ENCODE measurements at places on chromosomes 3 and 15.

DNA sequence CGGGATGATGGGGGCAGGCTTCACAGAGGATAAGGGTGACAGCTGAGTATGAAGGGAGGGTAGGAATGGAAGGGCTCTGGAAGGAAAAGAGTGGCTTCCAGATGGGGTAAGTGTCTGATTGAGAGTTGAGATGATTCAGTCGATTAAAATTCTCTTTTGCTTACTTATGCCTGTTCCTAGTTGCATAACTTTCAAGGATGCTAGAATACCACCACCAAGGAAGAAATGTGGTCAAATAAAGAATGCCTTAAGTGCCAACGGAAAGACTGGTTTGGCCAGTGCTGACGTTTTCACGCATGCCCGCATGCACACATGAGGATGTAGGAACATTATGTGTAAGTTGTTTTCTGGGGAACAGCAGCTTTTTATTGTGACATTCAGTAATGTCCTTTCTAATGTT, 263.4 kb upstream of the WNT5A start:
- no peak for DNase-seq

- DNase-seq: no peak
Observed at GRCh38 chr3:169663951-169664820, 674 bp upstream of the MECOM start.

GRCh38 chr3:104582092-104582491, 784.6 kb upstream of the ALCAM start:
- no peak for DNase-seq

GRCh38 chr3:196246612-196247308, 30.4 kb downstream of the SLC51A start:
- no peak for DNase-seq

- DNase-seq: no peak
Observed at GRCh38 chr3:194180570-194180969, 44.6 kb downstream of the HES1 start.

- DNase-seq: no peak
Observed at GRCh38 chr3:181955566-181955965, 243.8 kb downstream of the SOX2 start.

GRCh38 chr3:146246526-146246925, 4.4 kb downstream of the PLSCR4 start:
- no peak for DNase-seq

DNA sequence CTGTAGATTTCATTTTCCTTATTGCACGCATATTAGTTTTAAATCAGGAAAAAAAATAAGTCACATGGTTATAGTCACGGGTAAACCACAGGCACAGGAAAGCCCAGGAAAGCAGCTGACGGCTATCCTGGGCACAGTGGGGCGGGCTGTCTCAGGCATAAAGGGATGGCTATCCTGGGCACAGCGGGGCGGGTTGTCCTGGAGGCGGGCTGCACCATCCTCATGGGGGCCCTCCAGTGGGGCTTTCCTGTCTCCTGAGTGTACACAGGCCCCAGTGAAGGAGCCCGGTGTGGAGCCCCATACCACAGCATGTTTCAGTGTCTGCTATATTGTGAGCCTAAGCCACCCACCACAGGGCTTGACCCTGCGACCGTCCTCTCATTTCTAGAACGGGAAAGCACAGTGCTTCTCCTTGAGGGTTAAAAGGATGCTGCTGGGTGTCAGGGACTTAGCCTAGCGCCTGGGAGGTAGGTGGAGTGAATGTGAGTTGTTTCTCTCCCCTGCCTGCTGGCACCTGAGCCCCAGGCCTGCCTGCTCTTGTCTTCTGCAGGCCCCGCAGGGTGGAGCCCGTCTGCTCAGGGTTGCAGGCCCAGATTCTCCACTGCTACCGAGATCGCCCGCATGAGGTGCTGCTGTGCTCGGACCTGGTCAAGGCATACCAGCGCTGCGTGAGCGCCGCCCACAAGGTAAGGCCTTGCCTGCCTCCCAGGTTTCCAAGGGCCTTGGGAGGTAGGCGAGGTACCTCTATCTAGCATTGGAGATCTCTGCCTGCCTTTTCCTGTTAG, 25.9 kb upstream of the PLXNA1 start:
- DNase-seq: no peak

GRCh38 chr3:110664148-110664547, 407.5 kb upstream of the NECTIN3 start:
- DNase-seq: no peak

GRCh38 chr3:25178672-25179071, 249.4 kb upstream of the RARB start:
- no peak for DNase-seq

DNA sequence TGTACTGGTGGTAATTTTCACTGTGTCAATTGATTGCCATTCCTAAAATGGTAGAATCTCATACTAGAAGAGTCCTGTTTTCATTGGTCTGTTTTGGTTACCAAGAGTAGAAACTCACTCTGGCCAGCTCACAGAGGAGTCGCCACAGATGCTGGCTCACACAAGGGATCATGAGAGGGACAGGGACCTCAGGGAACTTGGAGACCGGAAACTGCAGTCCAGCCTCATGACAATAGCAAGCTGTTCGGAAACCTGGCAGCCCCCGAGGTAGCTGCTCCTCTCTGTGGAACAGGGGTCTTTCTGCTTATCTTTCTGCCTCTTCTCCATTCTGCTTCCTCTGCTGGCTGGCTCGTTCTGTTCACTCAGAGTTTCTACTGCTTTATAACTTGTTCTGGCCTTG, 192.9 kb downstream of the PLCL2 start:
- no peak for DNase-seq

Measured in COR-L47 (cell line).